Fibroblast of skin of left biceps (primary cell): ENCODE measurements at places on chromosomes 12 and 14.
A peak's percentile ranks its signal among the peaks of the same experiment; 100 is the strongest.

GRCh38 chr12:24595652-24596235 lies 353.2 kb downstream of the BCAT1 start:
- DNase-seq = no peak

- no peak for DNase-seq
Observed at GRCh38 chr14:91394105-91395081, 23.2 kb downstream of the CCDC88C start.

- DNase-seq = no peak
Observed at GRCh38 chr14:63134801-63135200, 69.4 kb upstream of the RHOJ start.

- no peak for DNase-seq
Observed at GRCh38 chr12:59023861-59024424, 103.6 kb upstream of the LRIG3 start.

DNA sequence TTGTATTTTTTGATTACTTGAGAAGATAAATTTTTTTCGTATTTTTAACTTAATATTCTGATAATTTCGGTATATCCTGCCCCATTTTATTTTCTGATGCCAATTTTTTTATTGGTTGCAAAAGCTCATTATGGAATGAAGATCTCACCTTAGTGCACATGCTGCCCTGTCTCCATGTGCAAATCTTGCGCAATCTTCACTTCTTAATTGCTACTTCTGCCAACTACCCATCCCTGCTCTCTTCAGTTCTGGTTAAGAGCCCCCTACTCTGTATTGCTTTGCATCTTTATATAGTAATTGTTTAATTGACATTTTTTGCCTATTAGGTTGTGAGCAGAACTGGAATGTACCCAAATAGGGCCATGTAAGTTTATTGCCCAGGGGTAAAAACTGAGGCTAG lies 20.5 kb upstream of the LRRK2 start:
- DNase-seq = no peak

GRCh38 chr12:109779382-109779781 lies 53.8 kb downstream of the TRPV4 start:
- DNase-seq = no peak

GRCh38 chr12:21509768-21510167 lies 8.2 kb downstream of the GOLT1B start:
- DNase-seq = no peak

DNA sequence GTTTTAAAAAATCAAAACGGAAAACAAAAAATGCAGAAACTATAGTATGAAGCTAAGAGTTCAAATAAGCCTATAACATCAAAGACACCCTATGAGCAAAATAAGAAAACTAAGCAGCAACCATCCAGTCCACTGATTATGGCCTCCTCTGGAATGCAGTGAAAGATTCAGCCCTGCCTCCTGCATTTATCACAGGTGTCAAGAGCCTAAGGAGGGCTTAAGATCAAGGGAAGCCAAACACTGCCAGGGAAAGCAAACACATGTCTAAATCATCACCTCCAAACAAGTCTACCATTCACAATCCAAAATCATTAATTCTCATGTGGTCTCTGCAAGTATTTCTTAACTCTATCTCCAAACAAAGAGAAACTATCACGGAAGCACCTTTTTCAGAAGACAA lies 28.4 kb downstream of the SARNP start:
- DNase-seq = no peak

DNA sequence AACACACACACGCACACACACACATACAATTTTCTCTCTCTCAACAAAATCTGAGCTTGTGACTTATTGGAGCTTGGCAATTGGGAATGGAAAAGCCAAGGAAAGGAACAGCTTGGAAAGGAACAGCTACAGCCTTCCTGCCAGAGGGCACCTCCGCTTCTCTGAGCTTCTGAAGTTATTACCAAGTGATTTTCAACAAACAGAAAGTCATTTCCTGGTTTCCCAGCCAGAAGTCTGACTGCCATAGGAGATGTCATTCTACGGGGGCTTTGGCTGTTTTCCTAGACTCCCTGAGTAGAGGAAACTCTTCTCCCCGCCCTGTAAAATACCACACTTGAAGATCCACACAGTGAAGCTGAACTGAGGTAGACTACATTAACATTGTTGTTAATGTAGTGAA lies 198.3 kb downstream of the CFAP54 start:
- DNase-seq = no peak

GRCh38 chr12:64826234-64826633 lies 1.8 kb downstream of the TBC1D30 start:
- peak; percentile 3 for DNase-seq

DNA sequence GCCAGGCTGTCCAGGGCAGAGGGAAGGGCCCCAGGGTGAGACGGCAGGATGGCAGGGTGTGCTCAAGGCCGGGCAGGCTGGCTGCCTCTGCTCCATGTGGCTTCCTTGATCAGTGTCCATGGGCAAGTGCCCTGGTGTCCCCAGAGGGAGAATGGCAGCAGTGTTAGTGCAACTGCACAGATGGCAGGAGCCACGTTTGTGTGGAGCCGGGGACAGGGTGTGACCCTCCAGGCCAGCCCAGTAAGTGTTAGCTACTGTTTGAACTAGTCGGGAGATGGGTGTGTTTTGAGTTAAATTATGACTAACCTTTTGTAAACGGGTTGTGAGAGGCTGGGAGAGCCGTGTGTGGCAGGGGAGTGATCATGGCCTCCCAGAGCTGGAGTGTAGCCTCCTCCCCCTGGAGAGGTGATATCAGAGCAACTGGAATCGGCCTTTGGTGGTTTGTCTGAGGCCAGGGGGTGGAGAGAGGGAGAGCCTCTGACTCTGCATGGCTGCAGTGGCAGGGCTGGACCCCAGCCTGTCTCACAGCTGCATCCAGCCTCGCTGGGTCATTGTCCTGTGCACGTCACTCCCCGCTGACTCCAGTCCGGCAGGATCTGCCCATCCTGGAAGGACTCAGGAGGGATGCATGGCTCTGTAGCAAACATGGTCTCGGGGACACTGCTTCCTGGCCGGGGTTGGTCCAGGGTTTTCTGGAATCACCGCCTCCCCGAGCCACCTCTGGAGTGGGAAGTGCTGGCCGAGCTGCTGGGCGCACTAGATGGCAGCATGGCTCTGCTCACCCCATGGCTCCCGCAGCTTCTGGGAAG lies 27.8 kb downstream of the AACS start:
- no peak for DNase-seq

- no peak for DNase-seq
Observed at GRCh38 chr14:69828354-69828753, 31.3 kb upstream of the SLC10A1 start.

GRCh38 chr12:48024735-48025134 lies 20.5 kb upstream of the COL2A1 start:
- no peak for DNase-seq

- no peak for DNase-seq
Observed at GRCh38 chr12:19799216-19799615, 359.9 kb downstream of the AEBP2 start.

GRCh38 chr14:26765768-26766520 lies 168.1 kb upstream of the NOVA1 start:
- DNase-seq = peak; percentile 78

DNA sequence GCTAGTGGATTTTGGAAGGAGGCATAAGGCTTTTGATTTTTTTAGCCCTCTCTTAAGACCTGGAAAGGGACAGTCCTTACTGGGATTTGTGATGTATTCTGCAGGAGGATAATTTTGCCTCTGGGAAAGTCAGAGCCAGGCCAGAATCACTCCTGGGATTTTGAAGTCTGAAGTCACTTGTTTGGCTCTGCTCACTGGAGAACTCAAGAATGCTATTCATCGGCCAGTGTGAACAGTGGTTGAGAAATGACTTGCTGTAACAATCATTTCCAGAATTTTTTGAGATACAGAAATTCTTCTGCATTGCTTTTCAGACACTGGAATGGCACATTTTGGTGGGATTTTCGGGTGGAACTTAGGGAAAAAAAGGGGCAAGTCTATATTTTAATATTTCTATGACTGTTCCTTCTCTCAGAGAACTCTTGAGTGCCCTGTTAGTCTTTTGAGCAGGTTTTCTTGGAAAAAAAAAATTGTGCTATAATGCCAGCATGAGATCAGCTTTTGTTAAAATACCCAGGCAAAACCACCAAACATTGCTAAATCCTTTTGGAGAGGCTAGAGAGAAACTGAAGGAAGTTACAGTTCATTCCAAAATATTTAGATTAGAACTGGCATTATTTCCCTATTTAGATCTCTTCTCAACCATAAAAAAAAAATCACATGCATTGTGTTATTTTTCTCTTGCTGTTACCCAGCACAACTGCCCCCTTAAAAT lies 26.1 kb upstream of the BHLHE41 start:
- DNase-seq = peak; percentile 50

- DNase-seq = no peak
Observed at GRCh38 chr12:9340422-9341259, 132.4 kb upstream of the PZP start.

DNA sequence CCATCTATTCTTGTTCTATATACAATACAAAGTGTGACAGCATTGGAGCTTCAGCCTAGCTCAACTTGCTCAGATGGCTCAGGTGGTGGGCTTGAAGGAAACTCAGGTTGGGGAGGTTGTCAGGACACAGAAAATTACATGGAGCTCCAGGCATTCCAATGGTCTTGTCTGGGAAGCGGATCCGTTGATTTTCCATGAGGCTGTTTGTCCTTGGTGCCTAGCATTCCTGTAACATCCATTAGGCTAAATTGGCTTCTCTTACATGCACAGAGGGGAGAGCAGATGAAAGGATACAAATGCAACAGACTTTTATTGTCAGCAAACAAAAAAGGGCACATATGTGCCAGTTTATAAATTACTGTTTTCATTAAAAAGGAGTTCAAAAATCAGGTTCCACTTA lies 75.5 kb upstream of the OTX2 start:
- DNase-seq = no peak

GRCh38 chr12:80625051-80625450 lies 82.4 kb upstream of the MYF6 start:
- DNase-seq = no peak

- DNase-seq = no peak
Observed at GRCh38 chr14:62097072-62097471, 334.9 kb downstream of the SNAPC1 start.

DNA sequence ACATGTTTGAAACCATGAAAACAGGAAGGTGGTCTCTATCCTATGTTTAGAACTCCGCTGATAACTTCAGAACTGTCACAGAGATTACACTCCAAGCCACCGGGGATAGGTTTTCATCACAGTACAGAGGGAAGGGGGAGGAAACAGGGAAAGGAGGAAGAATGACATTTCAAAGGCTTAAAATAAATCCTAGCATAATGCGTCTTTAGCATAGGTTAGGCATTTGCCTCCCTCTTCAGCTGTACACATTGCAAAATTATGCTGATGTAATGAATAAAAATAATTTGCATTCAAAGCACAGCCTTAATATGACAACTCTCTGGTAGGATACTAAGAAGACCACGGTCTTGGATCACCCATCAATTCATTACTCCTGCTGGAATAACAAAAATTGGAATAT lies 54.3 kb upstream of the PYGL start:
- DNase-seq = no peak

- DNase-seq = no peak
Observed at GRCh38 chr12:123743002-123743401, 19.1 kb upstream of the DNAH10 start.

DNA sequence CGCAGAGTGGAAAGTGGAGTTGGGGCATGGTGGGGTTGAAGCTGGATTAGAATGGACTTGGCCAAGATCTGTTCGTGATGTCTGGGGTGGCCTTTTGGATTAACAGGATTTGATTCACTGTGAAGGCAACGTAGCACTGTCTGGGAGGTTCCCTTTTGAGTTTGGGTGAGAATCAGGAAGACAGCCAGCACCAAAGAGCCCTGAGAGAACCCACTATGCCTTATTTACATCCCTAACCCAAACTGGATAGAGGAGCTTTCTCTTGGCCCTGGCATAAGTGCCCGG lies 269.6 kb downstream of the ZFP36L1 start:
- DNase-seq = no peak

DNA sequence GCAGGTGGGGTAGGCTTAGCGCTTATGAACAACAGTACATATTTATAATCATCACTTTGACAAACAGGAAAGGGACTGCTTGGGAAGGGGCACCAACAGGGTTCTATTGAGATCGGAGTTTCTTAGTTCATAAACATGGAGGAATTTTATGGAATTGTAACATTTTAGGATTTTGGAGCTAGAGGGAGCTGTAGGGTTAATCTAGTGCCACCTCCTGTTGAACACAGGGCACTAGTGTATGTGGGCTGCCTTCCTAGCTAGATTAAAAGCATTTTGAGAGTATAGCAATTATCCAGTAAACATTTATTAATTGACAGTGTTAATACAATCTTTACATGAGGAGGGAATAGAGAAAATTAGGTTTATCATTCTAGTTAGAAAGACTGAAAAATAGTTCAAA lies 23.1 kb upstream of the TBC1D30 start:
- DNase-seq = no peak

- no peak for DNase-seq
Observed at GRCh38 chr12:3220382-3221321, 143.5 kb downstream of the TSPAN9 start.

DNA sequence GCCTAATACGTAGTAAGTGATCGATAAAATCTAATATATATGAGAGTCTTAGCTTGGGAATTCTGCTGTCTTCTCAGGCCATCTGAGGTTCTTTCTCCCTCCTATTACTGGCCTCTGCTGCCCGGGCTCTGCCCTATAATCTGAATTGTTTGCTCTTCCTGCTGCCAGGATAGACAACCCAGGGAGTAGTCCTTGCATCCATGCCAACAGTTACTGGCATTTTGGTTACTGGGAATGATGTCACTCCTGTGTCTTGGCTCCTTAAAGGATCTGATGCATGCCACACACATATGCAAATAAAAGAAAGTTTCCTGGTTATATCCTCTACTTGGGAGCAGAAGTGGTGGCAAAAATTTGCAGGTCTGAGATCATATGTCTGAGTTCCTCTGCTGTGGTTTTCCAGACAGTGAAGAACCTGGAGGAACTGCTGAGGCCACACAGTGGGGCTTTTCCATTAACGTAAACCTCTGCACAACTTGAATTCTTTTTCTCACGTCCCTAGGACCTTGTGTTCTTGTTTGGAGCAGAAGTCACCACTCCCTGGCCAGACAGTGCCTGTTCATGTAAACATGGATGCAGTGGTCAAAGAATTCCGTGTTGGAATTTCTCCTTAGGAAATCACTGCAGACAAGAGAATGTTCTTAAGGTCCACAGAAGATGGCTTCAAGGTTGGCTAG lies 320.6 kb upstream of the TBX3 start:
- DNase-seq = no peak

DNA sequence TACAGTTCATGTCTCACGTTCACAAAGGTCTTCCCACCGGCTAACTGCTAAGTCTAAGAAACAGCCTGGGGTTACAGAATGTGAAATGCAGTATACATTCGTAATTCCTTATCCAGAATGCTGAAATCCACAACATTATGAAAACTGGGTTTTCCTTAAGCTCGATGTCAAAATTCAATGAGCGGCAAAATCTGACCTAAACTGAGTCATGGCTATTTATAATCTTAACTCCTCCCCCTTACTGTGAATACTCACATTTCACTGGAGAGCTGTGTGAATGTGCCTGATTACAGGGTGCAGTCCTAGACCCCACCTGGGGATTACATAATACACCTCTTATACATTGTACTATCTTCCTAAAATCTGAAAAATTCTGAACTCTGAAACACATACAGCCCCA lies 35.3 kb downstream of the STX2 start:
- no peak for DNase-seq

- DNase-seq = no peak
Observed at GRCh38 chr14:102608064-102608446, 15.6 kb downstream of the RCOR1 start.
